ENCODE measurements at places on chromosomes 3 and 15.

- DNase-seq, result no peak
Measured at GRCh38 chr15:38127306-38127771, 125.3 kb upstream of the SPRED1 start.

DNA sequence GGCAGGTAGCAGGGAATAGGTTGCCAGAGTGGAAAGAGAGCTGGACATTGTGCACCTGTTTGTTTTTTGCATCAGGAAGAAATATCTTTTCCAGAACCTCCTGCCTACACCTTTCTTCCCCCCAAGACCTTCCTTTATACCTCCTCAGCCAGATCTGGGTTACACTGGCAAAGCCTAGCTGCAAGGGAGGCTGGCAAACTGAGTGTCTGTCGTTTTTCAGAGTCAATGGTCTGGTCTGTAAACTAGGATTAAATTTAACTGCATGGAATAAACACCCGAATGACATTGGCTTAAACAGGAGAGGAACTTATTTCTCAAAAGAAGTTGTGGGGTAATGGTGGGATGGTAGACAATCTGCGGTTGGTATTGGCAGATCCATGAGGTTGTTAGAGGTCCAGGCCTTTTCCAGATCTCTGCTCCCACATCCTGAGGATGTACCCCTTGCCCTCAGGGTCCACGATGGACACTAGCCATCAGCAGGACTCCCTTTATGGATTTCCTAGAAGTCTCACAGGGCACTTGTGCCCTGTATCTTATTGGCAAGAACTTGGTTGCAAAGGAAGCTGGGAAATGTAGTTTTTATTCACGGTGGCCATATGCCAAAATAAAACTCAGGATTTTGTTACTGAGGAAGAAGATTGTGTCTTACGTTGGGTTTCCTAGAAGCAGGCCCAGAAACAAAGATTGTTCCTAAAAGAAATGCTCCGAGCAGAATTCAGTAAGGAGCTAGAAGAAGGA, 3.2 kb upstream of the RARRES1 start:
- DNase-seq, result no peak

DNA sequence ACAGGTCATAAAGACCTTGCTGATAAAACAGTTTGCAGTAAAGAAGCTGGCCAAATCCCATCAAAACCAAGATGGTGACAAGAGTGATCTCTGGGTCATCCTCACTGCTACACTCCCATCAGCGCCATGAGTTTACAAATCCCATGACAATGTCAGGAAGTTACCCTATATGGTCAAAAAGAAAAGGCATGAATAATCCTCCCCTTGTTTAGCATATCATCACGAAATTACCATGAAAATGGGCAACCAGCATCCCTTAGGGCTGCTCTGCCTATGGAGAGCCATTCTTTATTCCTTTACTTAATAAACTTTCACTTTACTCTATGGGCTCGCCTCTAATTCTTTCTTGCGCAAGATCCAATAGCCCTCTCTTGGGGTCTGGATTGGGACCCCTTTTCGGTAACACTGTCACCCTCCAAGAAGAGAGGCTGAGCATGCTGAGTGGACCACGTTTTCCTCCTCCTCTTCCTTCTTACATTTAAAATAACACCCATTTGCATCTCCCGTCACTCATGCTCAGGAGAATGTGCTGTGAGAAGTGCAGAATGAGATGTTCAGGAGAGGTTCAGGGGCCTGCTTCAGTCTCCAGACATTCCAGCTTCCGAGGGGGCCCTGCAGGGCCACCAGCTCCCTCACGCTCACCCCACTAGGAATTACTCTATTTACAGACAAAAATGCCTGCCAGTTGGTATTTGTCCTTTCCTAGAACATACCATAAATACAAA, 47.3 kb downstream of the NSMCE3 start:
- DNase-seq, result no peak

GRCh38 chr3:184491867-184492615, 69.5 kb upstream of the EPHB3 start:
- no peak for DNase-seq

DNA sequence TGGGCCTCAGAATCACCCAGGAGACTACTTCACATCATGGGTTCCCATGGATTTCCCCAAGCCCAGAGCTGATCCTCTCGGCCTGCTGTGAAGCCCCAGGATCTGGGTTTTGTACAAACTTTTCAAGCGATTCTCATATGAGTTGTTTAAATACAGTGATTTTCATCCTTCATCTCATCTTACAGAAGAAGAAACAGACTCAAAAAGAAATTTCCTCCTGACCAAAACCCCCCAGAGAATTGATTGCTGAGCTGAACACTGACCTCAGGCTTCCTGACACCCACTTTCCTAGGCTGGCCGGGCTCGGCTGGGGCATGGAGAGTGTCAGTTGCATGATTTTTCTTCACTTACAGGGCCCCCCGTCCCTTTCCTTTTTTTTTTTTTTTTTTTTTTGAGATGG, 60.3 kb downstream of the BDH1 start:
- no peak for DNase-seq

GRCh38 chr3:71545330-71545729, 38.2 kb downstream of the FOXP1 start:
- no peak for DNase-seq

- no peak for DNase-seq
Measured at GRCh38 chr15:99438224-99438585, 127.6 kb upstream of the MEF2A start.

DNA sequence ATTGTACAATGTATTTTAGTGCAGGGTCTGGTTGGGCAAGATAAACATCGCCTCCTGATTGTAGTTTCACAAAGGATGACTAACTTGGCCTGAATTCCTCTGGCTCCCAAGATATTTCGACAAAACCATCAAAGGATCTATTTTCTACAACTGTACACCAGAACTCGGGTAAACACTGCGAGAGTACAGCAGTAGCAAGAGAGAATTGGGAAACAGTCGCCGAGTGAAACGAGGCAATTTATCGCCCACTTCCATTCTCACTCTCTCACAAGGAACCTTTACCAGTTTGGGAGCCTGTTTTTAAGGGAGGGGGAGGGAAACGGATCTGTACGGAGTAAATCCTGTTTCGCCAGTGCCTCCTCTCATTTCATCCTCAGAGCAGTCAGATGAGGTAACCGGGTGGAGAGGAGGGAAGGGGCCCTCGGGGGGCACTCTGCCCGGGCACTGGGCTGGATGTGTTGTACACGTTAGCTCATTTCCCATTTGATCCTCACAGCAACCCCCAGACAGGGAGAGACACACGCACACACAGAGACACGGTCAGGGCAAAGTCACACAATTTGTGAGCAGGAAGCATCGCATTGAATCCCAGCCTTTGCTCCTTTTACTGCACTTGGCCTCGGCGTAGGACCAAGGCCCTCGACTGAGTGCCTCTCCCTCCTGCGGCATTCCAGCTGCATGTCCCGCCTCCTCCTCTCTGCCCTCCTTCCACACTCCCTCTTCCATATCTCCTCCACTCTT, 120.1 kb downstream of the LIPC start:
- no peak for DNase-seq

Data from stimulated activated CD4-positive, alpha-beta T cell treated with anti-CD3 and anti-CD28 coated beads, Interleukin-15, amount 100 ng/mL, for 24 hours (primary cell).